GM23338 (cell line): ENCODE measurements at places on chromosomes 4 and X.
A peak's percentile ranks its signal among the peaks of the same experiment; 100 is the strongest.

GRCh38 chr4:80072228-80072743 is 743 bp downstream of the ANTXR2 start:
- peaks cover 22% of the 10 kb centered on the region for H3K4me1 ChIP-seq
- H3K27me3 ChIP-seq: peaks cover 33% of the 10 kb centered on the region
- no peaks in the 10 kb centered on the region; the same call in 1 of the 2 replicates for H3K36me3 ChIP-seq
- DNase-seq: peak; percentile 69

DNA sequence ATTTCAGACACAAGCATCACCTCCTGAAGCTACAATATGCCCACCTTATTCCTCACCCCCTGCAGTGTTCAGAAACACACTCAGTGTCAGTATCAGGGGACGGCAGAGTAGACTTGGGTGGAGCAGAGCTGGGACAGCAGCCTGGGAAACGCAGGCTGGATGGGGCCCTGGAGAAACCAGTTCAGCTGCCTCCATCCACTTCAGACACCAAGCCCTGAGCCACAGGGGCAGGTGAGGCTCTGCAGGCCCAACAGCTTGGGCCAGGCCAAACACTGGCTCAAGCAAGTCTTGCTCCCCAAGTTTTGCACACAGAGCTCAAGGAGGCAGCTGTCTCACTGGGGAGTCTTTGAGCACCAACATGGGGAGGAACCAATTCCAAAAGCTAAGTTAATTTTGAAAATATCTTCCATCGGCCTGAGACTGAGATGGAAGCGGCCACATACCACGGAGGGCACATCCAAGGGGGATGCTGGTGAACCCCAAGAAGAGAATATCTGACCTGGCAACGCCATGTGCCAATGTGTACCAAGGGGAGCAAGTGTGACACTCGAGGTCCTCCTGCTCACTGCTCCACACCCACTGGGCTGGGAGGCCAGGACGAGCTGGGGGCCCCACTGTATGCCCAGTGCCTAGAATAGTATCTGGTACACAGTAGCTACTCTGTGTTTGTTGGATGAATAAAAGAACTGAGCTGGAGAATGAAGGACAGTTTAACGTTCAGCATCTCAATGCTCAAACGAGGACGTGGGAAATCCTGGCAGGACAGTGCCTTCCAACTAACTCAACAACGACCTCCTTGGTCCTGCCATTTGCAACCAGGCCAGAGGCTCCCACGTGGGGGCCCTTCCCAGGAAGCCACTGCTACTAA is 45.6 kb downstream of the PPP2R2C start:
- H3K27ac ChIP-seq: no peak overlapping the region
- H3K36me3 ChIP-seq: no peaks in the 10 kb centered on the region
- no peaks in the 10 kb centered on the region for H3K4me1 ChIP-seq
- DNase-seq: no peak
- H3K4me3 ChIP-seq: no peak overlapping the region
- no peaks in the 10 kb centered on the region for H3K27me3 ChIP-seq

DNA sequence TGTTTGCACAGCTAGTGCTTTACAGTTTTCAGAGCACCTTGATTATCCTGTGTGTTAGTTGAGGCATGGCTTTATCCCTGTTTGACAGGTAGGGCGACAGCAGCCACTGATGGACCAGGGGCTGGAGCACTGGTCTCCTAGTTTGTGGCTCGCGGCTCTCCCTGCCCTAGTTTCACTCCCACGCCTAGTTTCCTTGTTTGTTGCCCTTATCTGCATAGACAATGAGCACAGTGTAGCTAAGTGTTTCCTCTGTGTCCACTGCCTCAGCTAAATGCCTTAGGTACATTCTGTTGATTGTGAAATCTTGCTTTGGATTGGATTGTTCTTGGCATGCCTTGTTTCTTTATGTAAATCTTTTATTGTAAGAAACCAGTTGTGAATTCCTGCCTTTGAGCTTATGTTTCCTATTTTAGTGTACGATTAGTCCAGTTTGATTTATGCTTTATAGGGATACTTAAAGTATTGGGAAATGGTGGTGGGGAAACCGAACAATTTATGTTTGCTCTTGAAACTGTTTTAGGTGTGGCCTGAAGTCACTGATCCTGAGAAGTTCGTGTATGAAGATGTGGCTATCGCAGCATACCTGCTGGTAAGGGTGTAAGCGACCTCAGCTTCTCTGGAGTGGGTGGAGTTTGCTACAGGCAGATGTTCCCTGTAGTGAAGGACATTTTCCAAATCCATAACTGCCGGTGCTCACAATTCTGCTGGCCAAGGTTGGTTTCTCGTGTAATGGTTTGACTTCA is 11.0 kb downstream of the TRMT44 start:
- H3K4me1 ChIP-seq: no peaks in the 10 kb centered on the region
- no peak overlapping the region for H3K27ac ChIP-seq
- H3K4me3 ChIP-seq: no peak overlapping the region
- peaks cover 6% of the 10 kb centered on the region for H3K36me3 ChIP-seq

DNA sequence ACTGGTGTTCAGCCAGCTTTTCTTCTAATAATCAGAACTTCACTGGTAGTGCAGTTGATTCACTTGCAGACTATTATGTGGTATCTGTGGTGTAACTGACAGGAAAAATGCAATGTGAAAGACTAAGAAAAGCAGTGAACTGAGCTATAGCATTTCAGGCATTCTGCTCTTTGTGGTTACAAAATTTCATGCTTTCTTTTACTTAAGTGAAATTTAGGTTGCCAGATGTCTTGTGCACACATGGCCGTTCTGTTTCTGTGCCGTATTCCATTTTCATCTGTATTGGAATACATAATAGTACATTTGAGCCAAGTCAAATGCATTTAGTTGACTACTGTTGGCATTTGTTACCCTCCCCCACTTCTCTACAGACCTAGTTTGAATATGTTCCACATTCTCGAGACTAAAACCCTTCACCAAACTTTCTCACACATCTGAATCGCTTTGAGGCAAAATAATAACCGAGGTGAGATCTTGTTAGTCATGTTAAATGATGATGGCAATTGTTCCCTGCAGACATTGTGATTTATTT is 8.2 kb downstream of the RTL3 start:
- H3K27me3 ChIP-seq: no peaks in the 10 kb centered on the region
- peak; percentile 0 for DNase-seq
- no peak overlapping the region for H3K27ac ChIP-seq
- no peaks in the 10 kb centered on the region for H3K36me3 ChIP-seq
- H3K4me3 ChIP-seq: no peak overlapping the region

DNA sequence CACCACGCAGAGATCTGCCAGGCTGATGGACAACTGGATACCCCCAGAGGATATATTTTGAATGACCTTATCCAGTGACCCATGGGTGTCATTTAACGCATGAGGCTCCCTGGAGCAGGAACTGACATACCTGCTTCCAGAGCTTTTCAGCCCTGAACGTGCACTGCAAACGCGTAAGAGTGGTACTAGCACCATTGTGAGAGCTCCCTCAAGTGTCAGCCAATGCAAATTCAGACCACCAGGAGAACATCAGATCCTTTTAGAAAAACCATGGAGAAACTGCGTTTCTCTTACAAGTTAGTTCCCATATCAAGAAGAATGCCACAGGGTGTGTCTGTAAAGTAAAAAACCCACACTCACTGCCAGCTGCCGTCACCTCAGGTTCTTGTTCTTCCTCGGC is 7.3 kb downstream of the TREX2 start:
- no peak overlapping the region for H3K4me3 ChIP-seq
- H3K4me1 ChIP-seq: no peaks in the 10 kb centered on the region
- H3K27me3 ChIP-seq: no peaks in the 10 kb centered on the region

DNA sequence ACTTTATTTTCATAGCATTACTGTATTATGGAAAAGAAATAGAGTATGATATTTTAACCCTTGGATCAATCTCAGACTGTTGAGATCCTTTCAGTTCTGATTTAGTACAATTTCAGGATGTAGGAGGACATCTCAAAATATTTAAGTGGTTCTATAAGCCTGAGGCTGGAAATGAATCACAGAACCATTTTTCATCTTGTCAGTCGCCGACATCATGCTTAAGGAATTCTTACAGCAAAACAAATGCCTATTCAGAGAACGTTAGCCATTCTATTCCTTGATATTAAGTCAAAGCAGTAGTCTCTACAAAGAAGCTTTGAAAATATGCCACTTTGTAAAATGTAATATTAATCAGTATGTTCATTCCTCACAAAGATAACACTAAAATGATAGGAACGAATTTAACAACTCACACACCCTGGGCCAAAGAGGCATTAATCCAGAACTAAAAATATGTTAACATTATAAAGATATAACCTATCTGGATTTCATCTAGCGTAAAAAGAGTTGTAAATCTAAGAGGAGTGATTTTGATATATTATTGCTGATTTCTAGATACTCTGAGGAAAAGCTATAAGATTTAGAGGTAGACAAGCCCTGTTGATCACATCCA is 152.0 kb downstream of the GASK1B start:
- no peaks in the 10 kb centered on the region for H3K36me3 ChIP-seq
- peaks cover 3% of the 10 kb centered on the region; the same call in 1 of the 2 replicates for H3K4me1 ChIP-seq
- no peaks in the 10 kb centered on the region for H3K27me3 ChIP-seq
- DNase-seq: no peak
- no peak overlapping the region for H3K4me3 ChIP-seq
- H3K27ac ChIP-seq: no peak overlapping the region

- no peaks in the 10 kb centered on the region for H3K36me3 ChIP-seq
- DNase-seq: no peak
- H3K4me3 ChIP-seq: no peak overlapping the region
- H3K4me1 ChIP-seq: no peaks in the 10 kb centered on the region
- no peak overlapping the region for H3K27ac ChIP-seq
- no peaks in the 10 kb centered on the region for H3K27me3 ChIP-seq
Observed at GRCh38 chrX:17020356-17020755, 73.9 kb downstream of the REPS2 start.

GRCh38 chr4:5553801-5554200 is 154.6 kb downstream of the EVC2 start:
- no peak for DNase-seq

- H3K27me3 ChIP-seq: no peaks in the 10 kb centered on the region
- H3K4me3 ChIP-seq: no peak overlapping the region
- no peak overlapping the region for H3K27ac ChIP-seq
- H3K36me3 ChIP-seq: no peaks in the 10 kb centered on the region
Observed at GRCh38 chr4:99339172-99339571, 13.4 kb downstream of the ADH1C start.

DNA sequence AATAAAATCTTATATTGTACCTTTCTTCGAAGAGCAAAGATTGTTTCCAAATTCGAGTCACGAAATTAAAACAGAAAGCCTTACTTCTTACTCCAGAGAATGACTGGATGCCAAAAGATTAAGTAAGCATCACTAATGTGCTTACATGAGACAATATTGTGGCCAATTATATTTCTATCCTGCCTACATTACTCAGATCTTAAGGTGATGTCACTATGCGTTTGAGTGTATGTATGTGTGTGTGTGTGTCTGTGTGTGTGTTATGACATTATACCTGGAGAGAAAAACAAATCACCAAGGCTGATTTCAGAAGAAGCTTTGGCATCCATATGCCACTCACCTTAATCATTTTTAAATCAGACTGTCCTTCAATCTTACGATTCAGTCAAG is 556.3 kb downstream of the PPARGC1A start:
- no peak for DNase-seq
- peaks cover 16% of the 10 kb centered on the region for H3K4me1 ChIP-seq
- no peak overlapping the region for H3K27ac ChIP-seq
- no peak overlapping the region for H3K4me3 ChIP-seq
- H3K27me3 ChIP-seq: no peaks in the 10 kb centered on the region

GRCh38 chrX:131734621-131735020 is 190.7 kb downstream of the OR13H1 start:
- no peaks in the 10 kb centered on the region for H3K27me3 ChIP-seq
- no peak overlapping the region for H3K27ac ChIP-seq
- DNase-seq: no peak
- no peak overlapping the region for H3K4me3 ChIP-seq
- H3K36me3 ChIP-seq: peaks cover 9% of the 10 kb centered on the region

GRCh38 chrX:39630344-39630743 is 467.4 kb downstream of the BCOR start:
- no peaks in the 10 kb centered on the region for H3K4me1 ChIP-seq
- no peak for DNase-seq
- no peaks in the 10 kb centered on the region for H3K27me3 ChIP-seq

- H3K27ac ChIP-seq: no peak overlapping the region
- H3K4me3 ChIP-seq: no peak overlapping the region
- H3K27me3 ChIP-seq: no peaks in the 10 kb centered on the region
- H3K36me3 ChIP-seq: no peaks in the 10 kb centered on the region
Observed at GRCh38 chr4:123632693-123633030, 236.1 kb downstream of the SPRY1 start.

GRCh38 chr4:5821665-5822358 is 71.1 kb downstream of the CRMP1 start:
- peak; percentile 76 for DNase-seq
- H3K27me3 ChIP-seq: no peaks in the 10 kb centered on the region
- peaks cover 7% of the 10 kb centered on the region for H3K36me3 ChIP-seq
- no peaks in the 10 kb centered on the region for H3K4me1 ChIP-seq
- no peak overlapping the region for H3K27ac ChIP-seq
- H3K4me3 ChIP-seq: no peak overlapping the region

GRCh38 chrX:18769812-18770573 is 62.5 kb downstream of the PPEF1 start:
- no peaks in the 10 kb centered on the region for H3K36me3 ChIP-seq
- H3K4me1 ChIP-seq: no peaks in the 10 kb centered on the region
- DNase-seq: no peak
- no peak overlapping the region for H3K4me3 ChIP-seq
- H3K27me3 ChIP-seq: no peaks in the 10 kb centered on the region
- H3K27ac ChIP-seq: no peak overlapping the region

DNA sequence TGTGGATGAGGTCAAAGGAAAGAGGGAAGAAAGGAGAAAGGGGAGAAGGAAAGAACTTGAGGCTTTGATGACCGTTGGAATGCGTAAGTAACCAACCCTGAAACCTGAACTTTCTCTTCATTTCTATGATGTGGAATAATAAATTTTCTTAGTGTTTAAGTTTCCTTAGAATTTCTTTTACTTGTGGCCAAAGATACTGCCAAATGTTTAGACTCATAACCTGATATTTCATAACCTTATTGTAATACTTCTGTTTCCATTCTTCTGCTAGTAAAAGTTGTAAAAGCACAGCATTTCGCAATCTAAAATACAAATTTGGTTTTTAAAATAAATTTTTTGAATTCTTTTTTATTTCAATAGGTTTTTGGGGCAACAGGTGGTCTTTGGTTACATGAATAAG is 258.5 kb upstream of the GIMD1 start:
- no peak overlapping the region for H3K27ac ChIP-seq
- H3K4me1 ChIP-seq: no peaks in the 10 kb centered on the region
- no peaks in the 10 kb centered on the region for H3K36me3 ChIP-seq
- DNase-seq: no peak

DNA sequence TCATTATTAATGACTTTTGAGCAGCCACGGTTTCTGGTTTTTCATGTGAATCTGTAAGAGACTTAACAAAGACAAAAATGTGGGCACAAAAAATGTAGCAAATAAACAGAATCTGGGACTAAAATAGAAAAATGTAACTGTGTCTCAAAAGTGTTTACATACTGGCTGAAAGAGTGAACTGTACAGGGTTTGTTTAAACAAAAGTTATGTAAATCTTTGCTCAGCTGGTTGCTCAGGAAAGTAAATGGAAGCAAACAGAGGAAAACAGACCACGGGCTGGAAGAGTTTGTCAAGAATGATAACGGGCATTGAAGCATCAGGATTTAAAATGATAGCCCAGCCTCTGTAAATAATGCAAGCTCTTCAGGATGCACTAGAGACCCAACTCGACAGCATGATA is 921.8 kb upstream of the FTHL17 start:
- DNase-seq: no peak
- H3K4me3 ChIP-seq: no peak overlapping the region
- no peaks in the 10 kb centered on the region for H3K27me3 ChIP-seq
- no peaks in the 10 kb centered on the region; the same call in 1 of the 2 replicates for H3K4me1 ChIP-seq
- H3K36me3 ChIP-seq: no peaks in the 10 kb centered on the region
- no peak overlapping the region for H3K27ac ChIP-seq
